ENCODE measurements at places on chromosomes 1 and 21. TPM values are rescaled to one million over a fixed set of nuclear protein-coding genes. Genes with fewer than 3 reads are reported as not detected.

Gene PRRX1
- 53.7 TPM for polyA plus RNA-seq

DNA sequence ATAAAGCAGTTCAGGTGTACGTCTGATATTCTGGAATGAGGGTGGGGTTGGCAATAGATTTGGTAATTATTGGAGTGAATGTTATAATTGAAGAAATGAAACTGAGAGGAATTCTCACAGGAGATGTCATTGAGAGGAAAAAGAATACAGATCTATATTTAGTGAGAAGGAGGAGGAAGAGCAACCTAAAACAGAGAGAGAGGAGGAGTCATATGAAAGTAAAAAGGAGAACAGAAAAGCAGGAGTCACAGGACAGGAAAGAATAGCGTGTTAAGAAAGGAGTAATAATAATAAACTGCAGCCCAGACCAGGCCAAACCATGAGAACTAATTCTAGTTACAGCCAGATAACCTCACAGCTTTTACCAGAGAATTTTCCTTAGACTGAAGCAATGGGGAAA lies 62.7 kb upstream of the MROH9 start:
- no peak for DNase-seq

DNA sequence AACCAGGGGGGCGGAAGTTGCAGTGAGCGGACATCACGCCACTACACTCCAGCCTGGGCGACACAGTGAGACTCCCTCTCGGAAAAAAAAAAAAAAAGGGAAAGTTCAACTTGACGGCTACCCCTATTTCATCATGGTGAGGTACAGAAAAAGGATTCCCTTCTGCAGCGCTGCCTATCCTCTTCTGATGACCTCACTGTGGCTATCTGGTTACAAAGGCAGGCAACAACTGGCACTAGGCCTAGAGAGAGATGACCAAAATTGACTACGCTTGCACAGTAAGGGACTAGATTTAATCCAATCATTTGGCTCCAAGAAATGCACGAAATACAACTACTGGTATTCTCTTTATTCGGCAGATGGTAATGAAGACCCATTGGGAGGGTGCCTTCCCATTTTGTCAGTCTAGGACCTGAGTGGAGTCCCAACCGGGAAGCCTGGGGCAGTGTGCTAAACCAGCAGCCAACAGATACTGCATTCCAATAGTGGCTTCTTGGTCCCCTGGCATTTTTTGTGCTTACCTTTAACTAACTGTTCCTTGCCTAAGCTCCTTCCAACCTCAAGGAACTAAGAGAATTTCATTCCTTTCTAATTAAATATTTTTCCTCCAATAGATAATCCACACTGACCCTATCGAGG lies 36.6 kb downstream of the ITPKB start:
- DNase-seq: no peak

Gene MIS18A
- polyA plus RNA-seq: 3.6 TPM

Gene GJA9
- not detected for polyA plus RNA-seq

Gene OR6K2
- polyA plus RNA-seq: not detected

Gene WNT4
- 0.44 TPM for polyA plus RNA-seq

Gene LRRC38
- polyA plus RNA-seq: 5.1 TPM

DNA sequence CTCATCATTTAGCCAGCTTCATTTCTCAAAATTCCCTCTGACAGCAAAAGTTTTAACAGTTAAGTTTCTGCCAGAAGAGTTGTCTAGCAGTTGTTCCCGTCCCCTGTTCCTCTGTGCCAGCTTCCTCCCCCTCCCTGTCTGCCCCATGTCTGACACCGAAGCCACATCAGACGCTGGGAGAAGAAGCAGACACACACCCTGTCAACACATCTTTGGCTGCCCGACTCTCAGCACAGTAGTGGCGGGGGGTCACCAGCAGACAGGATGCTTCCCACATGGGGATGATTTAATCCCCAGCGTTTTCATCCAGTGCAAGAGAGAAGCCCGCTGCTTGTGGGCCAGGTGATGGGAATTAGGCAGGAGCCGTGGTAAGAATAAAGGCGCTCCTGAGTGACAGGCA lies 379.4 kb upstream of the RUNX1 start:
- DNase-seq: peak; percentile 34

DNA sequence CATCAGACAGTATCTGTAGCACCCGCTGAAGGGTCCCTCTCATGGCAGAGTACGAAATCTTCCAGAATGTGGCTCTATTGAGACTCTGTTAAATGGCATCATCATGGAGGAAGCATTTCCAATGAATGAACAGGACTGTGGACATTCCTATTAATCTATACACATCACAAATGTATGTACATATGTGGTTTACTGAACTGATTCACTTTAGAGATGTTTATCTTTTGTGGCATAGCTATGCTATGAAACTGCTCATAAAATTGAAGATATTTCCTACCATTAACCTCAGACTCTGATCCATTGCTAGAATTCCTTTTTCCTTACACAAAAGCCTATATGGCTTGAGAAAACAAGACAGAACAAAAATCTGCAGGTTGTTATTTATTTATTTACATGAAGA lies 259.6 kb upstream of the RRP15 start:
- no peak for DNase-seq

Gene CSMD2
- polyA plus RNA-seq: 0.10 TPM

- no peak for DNase-seq
Observed at GRCh38 chr1:109630081-109630897, 10.7 kb downstream of the AMPD2 start.

DNA sequence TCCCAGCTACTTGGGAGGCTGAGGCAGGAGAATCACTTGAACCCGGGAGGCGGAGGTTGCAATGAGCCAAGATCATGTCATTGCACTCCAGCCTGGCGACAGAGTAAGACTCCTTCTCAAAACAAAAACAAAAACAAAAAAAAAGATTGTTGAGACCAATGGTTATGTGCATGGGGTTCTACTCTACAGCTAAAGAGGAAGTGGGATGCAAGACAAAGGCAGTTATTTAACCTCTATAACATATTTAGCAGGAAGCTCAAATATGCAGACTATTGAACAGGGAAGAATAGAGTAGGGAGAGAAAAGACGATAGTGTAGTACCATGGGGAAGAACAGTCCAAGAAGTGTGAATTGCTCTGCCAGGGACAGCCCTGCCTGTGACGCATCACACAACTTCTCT lies 227.7 kb downstream of the SMYD3 start:
- no peak for DNase-seq

Gene LRRIQ3
- 0.45 TPM for polyA plus RNA-seq

Gene XCL1
- polyA plus RNA-seq: not detected

DNA sequence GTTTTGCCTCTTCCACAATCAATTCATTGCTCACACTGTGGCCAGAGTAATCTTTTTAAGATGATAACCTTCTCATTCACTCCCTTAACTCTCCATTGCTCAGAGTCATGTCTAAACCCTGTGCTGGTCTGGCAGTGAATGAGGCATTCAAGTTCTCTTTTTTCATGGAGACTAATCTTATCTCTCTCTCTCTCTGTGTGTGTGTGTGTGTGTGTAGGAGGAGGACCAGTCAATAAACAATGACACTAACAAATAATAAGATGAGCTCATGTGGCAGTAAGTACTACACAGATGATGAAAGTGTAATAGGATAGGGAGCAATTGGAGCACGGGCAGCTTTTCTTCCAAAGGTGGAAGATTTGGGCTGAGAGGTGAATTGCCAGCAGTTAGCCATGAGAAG lies 122.0 kb upstream of the B3GALT2 start:
- DNase-seq: no peak

- DNase-seq: no peak
Observed at GRCh38 chr21:15020797-15021196, 44.0 kb downstream of the NRIP1 start.

DNA sequence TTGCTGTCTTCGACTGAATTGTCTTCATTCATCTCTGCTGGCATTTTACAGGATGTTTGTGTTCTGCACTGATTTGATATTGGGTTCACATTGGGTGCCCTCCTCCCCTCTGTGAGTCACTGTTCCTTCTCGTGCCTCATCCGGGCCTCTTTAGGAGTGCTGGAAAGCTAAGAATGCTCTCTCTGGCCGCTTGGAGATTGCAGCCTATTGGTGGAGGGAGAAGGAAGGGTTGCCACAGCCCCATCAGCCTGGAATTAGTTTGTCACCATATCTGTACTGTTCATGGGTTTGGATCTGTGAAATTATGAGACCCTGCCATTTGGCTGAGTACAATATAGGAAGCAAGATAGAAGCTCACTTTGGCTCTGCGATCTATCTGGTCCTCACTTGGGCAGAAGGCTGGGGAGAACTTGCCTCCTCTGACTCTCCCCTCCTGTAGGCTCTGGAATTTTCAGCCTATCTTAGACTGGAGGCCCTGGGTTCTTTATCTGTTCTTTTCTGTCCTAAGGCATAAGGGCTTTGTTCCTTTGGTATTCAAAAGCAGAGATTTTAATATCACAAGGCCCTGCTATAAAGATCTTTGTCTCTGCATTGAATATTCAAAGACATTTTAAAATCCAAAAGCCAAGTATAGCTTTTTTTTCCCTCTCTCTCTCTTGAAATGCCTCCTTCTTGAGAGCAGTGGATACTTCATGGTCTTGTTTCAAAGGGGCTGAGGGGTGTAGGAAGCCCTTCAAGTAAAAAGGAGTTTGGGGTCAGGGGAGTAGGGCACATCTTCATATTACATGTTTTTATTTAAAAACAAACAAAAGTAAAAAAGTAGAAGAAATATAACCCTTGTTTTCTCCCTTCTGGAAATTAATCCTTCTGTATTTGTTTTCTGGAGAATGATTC lies 347.9 kb downstream of the ZP4 start:
- DNase-seq: no peak

DNA sequence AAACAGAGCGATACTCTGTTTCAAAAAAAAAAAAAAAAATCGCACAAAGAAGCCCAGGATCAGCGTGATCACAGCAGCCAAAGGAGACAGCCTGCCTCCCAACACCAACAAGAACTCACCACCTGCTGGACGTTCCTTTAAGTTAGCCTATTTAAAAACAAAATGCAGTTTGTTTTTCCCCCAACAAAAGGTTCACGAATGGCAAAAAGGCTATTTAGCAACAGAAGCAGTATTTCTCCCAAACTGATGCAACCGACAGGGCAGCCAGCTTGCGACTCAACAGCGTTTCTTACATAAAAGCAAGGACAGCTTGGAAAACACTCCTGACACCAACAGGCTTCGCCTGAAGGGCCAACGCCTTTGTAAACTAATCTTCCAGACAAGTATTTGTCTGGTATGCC lies 6.8 kb downstream of the SSU72 start:
- no peak for DNase-seq

Gene CA6
- polyA plus RNA-seq: not detected

Gene LCE6A
- polyA plus RNA-seq: not detected

GRCh38 chr1:21705303-21705980 lies 36.3 kb upstream of the RAP1GAP start:
- DNase-seq: no peak

Gene ZNF593
- 162 TPM for polyA plus RNA-seq

Gene PROK1
- polyA plus RNA-seq: 15.0 TPM

Gene MPL
- polyA plus RNA-seq: 0.01 TPM

Measured in psoas muscle (tissue), 8 donors.